ENCODE measurements at places on chromosomes 13 and 19.

GRCh38 chr13:28618230-28618994 is 40.5 kb upstream of the POMP start:
- DNase-seq, result no peak

DNA sequence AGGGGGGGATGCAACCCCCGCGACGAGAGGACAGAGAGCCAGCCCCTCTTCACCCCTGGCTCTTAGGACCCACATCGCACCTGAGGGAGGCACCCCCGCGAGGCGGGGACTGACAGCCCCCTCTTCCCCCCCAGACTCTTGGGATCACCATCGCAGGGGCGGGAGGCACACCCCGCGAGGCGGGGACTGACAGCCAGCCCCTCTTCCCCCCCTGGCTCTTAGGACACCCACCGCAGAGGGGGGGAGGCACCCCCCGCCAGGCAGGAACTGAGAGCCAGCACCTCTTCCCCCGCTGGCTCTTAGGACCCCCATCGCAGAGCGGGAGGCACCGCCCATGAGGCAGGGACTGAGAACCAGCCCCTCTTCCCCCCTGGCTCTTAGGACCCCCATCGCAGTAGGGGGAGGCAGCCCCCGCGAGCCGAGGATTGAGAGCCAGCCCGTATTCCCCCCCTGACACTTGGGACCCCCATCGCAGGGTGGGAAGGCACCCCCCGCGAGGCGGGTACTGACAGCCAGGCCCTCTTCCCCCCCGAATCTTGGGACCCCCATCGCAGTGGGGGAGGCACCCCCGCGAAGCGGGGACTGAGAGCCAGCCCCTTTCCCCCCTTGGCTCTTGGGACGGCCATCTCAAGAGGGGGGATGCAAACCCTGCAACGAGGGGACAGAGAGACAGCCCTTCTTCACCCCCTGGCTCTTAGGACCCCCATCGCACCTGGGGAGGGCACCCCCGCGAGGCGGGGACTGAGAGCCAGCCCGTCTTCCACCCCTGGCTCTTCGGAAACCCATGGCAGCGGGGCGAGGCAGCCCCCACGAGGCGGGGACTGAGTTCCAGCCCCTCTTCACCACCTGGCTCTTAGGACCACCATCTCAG is 2425.1 kb upstream of the PCDH20 start:
- DNase-seq, result no peak

DNA sequence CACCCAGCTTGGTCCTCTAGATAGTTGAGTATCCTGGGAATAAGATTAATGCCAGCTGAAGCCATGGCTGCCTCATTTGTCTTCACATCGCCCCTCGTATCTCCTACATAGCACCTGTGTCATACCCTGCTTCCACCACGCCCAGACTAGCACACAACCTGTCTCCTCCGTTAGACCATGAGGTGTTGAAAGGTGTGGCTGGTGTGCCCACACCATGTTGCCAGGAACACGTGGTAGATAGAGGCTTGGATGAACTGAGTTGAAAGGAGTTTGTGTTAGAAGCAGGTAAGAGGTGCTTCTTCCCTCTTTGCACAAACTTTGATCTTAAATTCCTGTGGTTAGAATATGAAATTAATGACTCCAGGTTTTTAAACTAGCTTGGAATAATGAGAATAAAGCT is 40.1 kb downstream of the RGCC start:
- DNase-seq, result no peak

DNA sequence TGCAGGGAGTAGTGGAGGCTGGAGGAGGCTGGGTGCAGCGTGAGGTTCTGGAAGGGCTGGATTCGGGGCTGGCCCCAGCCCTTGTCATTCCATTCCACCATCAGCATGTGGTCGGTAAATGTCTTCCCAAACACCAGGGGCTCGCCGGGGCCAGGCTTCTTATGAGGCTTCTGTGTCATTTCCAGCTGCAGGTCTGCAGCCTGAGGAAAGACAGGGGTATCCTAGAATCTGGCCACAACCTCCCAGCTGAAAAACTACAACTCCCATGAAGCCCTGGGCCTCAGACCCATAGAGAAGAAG is 4.4 kb downstream of the BCAT2 start:
- DNase-seq, result peak; percentile 26

DNA sequence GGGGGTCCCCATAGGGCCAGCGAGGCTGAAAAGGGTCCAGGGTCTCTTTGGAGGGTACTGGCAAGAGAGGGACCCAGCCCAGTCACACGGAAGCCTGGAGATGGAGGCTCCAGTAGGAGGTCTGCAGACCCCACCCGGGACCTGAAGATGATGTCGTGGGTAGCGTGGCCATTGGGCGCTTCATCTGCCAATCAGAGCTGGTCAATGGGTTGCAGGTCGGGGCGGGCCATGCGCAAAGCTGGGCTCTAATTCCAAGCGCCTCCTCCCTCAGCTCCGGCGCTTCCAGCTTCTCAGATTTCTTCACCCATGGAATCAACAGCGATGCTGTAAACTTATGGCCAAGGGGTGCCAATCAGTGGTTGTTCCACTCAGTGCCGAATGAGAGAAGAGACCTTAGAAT is 10.9 kb downstream of the SIGLEC12 start:
- no peak for DNase-seq

DNA sequence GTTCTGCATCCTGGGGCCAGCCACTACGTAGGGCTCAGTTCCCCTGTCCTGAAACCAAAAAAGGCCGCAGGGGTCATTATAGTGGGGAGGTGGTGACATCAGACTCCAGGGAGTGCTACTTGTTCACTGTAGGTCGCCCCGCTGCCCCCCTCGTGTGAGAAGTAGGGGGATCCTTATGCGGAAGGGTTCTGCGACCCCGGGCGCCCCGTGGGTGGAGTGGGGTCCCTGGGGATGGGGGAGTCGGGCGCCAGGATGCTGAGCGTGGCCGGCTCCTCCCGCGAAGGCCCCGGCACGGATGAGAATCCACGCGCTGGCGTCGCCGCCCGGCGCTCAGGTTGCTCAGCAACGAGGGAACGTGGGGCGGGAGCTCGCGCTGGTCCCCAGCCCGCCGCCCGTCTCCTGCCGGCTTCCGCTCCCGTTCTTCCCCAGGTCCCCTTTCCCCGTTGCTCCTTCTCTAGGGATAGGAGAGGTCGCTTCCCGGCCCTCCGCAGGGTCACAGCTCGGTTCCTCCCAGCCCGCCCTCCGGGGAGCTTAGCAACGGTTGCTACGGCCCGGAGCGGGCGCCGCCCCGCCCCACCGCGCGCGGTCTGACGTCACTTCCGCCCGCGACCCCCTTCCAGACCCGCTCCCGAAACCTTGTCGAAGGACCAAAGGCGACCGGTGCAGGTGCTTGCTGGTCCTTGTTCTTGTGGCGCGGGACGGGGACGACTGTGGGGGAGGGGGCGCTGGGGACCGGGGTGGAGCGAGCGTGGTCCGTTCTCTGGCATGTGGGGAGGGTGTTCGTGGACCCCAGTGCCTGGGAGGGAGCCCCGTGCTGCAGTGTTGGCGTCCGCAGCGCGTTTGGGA is at the start of gene NAT14:
Gene NAT14 (plus strand): TSS at position 596 of the 846 bp plus-strand sequence. CDS start 521 bp downstream, outside the sequence.
- DNase-seq, result peak; percentile 58

Data from activated CD4-positive, alpha-beta T cell treated with anti-CD3 and anti-CD28 coated beads for 4 hours (primary cell).